COR-L47 (cell line): ENCODE measurements at places on chromosomes 2 and 18.

- no peak for DNase-seq
These were observed 903.7 kb downstream of the TDRD15 start for GRCh38 chr2:22027345-22028005.

DNA sequence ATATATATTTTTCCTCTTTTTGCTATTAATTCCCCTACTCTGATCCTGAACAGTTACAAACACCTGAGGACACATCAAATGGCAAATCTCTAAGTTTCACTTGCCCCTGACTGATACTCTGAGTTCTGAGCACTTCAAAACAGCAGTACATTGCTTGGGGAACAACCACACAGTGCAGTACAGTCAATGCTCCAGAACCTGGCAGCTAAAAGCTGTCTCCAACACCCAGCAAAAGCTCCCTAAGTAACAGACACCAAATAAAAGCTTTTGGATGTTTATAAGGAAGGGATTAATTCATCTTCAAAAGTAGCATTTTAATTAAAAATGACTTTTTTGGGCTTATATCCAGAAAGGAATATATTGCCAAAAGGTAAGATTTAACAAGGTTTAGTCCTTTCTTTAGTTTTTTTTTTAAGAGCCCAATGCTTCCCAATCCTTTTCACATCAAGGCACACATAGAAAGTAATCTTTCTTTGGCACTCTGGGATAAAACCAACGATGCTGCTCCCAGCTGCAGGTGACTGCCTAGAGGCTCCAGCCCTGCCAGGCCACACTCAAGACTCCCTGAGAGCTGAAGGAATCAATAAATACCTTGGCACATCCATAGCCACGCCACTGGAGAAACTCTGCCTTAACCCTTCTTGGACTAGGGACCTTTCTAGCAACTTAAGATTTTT is 164.9 kb upstream of the ZFP36L2 start:
- DNase-seq = no peak

DNA sequence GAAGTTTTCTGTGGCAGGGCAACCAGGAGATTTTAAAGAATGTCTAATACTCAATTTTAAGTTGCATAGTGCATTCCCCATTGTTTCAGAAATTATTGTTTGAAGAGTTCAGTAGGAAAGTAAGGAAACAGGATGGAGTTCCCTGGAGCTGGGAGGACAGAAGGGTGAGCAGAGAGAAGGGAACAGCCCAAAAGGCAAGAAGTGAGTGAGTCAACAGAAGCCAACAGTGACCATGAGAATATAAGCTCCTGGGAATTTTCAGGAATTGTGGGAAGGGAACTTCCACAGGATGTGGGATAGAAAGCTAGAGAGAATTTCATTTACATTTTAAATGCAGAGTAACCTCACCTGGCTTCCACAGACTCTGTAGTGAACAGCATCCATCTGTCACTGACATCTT is 268.1 kb upstream of the ATP5MC3 start:
- no peak for DNase-seq

DNA sequence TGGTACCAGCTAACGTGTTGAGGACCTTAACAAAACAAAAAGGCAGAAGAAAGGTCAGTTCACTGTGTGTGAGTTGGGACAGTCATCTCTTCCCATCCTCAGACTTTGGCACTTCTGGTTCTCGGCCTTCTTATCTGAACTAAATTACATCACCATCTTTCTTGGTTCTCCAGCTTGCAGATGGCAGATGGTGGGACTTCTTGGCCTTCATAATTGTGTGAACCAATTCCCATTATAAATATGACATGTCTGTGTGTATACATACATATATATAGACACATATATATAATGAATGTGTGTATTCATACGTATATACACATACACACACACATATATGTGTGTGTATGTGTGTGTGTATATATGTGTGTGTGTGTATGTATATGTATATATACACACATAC is 301.2 kb upstream of the TRIB2 start:
- DNase-seq = no peak

DNA sequence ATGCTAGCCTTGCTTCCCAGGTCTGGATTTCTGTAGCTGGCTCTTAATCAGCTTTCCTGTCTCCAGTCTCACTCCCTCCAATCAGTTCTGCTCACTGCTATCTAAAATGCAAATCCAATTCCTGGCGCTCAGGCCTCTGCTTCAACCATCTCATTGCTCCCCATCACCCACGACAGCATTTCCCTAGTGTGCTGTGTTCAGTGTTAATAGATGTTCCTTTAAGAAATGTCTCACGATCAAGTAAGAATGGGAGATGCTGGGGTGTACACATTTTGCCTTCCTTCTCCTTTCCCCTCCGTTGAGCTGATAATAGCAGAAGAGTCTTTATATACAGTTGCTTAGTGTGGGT is 1.6 kb upstream of the PUM2 start:
- DNase-seq = peak; percentile 31

DNA sequence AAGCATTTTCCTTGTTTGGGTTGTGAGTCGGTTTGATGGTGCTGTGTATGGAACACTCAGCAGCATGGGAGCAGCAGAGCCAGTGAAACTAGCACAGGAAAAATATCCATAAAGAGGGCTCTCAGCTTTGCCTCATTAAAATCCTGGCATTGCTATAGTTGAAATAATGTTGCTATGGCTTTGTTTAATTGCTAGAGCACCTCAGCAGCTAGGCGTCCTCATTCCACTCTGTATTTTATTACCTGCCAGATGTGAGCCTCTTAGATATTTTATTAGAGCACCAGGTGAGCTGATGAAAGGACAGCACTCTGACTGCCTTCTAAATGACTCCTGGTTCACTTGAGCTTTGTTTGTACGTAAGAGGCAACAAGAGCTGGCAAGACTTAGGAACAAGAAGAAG is 232.4 kb downstream of the MTX2 start:
- DNase-seq = no peak

DNA sequence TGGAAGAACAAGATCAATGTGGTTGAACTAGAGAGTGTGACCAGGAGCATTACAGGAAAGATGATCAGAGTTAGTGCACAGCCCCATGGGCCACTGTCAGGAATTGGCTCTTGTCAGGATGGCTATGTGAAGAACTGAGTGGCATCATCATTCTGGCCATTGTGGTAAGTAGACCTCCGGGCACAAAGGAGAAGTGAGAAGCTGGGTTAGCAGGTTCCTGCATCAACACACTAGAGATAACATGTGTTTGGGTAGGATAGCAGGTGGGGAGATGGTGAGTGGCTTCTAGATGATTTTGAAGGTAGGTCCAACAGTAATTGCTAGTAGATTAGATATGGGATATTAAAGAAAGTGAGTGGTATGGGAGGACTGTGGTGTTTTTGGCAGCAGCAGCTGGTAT is 408.2 kb downstream of the TSN start:
- no peak for DNase-seq

- DNase-seq = no peak
These were observed 626.6 kb upstream of the GYPC start for GRCh38 chr2:126029316-126029715.

- DNase-seq = no peak
These were observed 7.9 kb upstream of the TET3 start for GRCh38 chr2:73976803-73977202.

- DNase-seq = no peak
These were observed 1.8 kb downstream of the IL18RAP start for GRCh38 chr2:102424754-102425153.

DNA sequence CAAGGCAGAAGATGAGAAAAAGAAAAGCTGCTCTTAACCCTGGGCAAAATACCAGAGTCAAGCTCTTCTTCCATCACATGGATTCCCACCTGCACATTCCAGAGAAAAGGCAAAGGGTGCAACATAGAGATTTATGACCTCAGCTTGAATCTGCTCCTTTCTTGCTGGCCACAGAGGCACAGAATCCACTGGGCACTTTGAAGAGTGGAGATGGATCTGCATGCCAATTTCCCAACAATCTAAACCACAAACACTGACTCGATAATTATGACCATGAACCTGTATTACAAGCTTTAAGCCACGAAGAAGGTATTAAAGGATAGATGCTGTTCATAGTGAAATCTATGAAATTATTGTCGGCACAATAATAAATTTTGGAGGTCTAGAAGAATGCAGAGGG is 237.3 kb downstream of the PID1 start:
- DNase-seq = no peak

DNA sequence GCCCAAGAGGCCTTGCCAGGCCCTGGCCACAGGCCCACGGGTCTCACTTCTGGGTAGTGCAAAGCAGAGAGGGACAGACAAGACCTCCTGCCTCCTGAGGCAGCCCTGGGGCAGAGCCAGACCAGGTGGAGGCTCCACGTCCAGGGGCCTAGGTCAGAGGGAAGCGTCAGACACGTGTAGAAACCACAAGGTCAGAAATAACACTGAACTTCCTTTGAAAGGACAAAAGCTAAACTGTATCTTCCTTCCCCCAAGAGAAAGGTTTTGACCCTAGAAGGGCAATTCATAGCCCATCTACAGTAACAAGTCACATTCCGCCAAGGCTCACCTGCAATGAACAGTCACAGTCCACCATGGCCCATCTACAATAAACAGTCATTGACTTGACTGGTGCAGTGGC is 17.9 kb downstream of the SDC1 start:
- no peak for DNase-seq

DNA sequence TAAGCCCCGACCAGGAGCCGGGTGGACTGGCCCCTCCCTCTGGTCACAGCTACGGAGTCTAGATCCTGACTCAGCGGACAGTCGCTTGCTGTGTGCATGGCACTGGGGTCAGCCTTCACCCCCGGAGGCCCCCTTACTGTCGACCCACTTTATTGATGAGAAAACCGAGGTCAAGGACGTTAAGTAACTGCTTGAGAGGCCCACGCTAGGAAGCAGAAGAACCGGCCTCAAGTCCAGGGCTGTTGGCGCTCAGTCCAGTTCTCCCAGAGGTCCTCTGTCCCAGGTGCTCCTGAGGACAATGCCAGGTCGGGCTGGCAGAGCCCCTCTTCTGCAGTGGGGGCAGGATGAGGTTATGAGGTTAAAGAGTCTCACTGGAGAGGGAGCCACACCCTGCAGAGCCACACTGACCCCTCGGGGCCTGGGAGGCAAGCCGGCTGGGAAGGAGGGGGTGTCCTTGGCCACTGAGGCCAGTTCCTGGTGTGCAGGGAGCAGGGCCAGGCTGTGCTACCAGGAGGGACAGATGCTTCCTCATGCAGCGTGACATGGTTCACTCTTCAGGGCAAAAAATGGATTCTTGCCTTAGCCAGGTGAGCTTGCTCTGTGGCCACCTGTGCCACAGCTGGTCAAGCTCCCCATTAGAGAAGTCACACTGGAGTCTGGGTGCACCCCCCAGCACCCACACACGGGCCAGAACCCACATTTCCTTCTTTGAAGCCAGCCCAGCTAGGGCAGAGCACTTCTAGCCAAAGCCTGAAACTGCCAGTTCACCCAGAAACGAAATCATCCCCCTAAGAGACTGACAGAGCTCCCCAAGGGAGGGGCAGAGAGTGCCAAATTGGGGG is 47.3 kb upstream of the HPCAL1 start:
- no peak for DNase-seq

DNA sequence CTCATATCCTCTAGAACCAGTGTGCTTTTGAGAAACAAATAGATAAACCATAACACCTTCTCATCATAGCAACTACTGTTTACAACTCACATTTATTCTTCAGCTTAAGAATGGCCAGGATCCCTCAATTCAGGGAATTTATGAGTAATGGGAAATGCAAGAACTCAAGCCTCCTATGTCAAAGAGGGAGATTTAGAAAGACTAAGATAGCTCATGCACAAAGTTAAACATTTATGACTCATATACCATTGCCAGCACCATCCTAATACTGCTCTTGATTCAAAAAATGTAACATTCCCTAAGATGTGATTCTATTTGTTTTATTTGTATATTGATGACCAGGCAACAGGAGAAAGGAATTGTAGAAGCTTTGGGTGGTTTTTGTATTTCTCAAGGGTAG is 172.8 kb downstream of the CYP26B1 start:
- no peak for DNase-seq

GRCh38 chr18:48641981-48642380 is 103.2 kb downstream of the CTIF start:
- peak; percentile 82 for DNase-seq

DNA sequence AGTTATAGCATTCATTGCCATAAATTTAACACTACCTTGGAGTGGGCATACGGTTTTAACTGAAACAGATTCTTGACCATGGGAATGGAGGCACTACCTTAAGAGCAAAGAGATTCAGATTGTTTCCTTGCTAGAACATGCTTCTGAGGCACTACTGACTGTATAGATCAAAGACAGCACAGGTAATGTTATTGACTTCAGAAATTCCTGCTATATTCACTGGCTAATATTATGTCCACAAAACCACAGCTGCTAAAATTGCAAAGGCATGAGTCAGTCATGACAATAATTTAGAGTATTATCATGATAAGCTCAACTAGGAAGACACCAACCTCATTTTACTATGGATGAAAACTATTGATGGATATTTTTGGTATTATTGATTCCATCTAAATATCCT is 39.4 kb downstream of the SLC8A1 start:
- no peak for DNase-seq

GRCh38 chr2:116733699-116734098 is 1080.8 kb upstream of the DDX18 start:
- peak; percentile 80 for DNase-seq

- peak; percentile 46 for DNase-seq
These were observed 268.8 kb downstream of the CYP26B1 start for GRCh38 chr2:71878626-71879508.

GRCh38 chr2:82527124-82527523 is 1932.0 kb downstream of the SUCLG1 start:
- DNase-seq = no peak

DNA sequence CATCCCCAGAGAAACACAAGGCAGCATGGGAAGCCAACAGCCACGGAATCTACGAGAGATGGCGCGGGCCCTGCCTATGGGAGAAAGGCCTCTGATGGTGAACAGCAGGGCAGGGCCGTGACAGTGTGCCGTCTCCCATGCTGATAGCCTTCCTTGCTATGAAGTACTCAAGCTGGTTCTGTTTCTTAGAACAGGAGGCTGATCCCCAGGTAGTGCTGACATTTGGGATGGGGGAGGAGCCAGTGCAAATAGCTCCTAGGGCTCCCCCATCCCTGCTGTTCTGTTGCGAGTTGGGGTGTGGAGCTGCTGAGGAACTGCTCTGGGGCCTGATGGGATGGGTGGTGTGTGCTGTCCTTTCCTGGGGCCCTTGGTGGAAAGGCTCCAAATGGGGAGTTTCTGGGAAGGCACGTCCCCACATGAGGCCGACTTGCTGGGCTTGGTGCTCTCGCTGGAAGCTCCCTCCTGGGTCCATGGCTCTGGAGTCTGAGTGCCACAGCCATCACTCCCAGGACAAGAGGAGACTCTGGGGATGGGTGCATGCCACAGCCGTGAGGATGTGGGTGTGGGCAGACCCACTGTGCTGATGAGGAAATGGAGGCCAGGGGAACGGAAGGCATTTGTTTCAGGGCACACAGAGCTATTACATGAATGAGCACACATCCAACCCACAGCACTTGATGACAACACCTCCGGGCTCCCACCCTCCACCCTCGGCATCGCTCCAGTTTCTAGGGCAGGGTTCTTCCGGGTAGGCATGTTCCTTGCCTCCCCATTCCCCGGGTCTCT is 246.8 kb downstream of the HDAC4 start:
- DNase-seq = no peak

DNA sequence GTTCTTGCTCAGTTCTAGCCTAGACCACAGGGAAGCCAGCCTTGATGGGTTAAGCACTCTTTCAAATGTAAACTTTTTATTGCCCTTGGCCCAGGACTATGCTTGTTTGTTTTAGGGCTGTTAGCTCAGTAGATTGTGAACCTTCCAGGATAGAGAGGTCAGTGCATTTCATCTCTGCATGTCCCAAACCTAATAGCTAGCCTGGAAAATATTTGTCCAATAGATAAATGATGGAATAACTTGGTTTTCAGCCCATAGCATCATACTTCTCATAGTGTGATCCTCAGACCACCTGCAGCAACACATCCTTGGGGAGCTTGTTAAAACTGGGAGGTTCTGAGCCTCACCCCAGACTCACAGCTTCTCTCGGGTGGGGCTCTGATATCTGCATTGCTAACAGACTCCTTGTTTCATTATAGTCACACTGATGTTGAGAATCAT is 59.8 kb downstream of the TRIB2 start:
- DNase-seq = no peak
